GM03348 (cell line): ENCODE measurements at places on chromosomes 6 and 20.

DNA sequence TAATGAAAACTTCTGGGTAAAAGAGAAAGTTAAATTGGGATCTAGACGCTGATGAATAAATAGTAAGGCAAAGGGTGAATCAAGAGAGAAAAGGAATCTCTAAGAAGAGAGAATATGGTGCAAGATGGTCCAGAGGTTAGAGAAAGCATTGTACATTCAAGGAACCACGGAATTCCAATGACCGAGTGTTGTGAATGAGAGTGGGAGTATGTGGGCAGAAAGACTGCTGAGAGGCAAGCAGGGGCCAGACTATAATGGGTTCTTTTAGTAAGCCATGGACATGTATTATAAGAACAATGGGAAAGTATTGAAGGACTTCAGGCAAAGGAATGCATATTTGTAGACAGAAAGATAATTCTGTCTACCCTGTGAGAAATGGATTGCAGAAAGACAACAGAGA lies 45.2 kb downstream of the SPTLC3 start:
- DNase-seq, result no peak

- DNase-seq, result no peak
Observed at GRCh38 chr6:121607721-121608120, 172.3 kb downstream of the GJA1 start.

- no peak for DNase-seq
Observed at GRCh38 chr6:20924911-20925543, 390.8 kb downstream of the CDKAL1 start.

GRCh38 chr6:108432792-108433191 lies 127.9 kb upstream of the FOXO3 start:
- DNase-seq, result no peak

DNA sequence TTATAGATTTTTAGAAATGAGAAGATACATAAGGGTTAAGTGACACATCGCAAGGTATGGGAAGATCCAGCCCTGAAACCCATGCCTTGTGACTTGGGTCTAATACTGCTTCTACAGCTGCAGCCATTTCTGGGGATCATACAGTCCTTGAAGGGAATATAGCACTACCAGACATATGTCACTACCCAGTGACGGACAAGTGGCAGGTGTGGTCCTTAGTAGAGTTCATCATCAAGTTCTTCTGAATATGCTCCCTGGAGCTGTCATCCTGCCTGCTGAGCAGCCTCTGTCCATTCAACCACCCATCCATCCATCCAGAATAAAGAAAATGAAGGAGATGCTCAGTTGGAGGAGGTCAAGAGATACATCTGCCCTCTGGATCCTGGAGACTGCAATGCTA lies 118.6 kb upstream of the ASF1A start:
- no peak for DNase-seq

DNA sequence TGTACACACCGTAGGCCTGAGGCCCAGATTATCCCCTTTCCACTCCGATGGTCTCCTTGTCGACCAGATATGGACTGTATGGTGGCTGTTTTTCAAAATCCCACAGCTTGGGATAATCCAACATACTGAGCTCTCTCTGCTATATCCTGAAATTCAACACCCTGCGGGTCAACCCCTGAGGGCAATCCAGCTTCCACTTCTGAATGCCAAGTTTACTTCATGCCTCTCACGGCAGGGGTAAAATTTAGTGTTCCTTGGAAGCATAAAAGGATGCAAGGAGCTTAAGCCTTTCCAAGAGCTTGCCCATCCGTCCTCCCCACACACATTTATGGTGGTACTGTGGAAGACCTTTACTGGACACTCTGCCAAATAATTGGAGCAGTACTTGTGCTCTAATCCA lies 90.7 kb downstream of the PLG start:
- no peak for DNase-seq

DNA sequence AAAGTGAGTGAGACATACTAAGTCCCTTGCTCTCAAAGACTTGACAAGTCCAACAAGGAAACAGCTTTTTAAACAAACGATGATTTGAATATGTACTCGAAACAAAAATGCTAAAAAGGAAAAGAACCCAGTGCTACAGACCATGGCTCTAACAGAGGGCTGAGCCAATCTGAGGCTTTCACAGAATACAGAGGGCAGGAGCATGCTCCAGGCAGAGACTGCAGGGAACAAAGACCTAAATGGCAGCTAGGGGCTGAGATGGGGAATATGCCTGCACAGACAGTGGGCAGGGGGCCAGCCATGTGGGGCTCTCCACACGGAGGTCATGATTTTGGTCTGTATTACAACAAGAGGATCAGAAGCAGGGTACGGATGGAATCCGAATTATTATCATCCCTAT lies 31.1 kb upstream of the C6orf118 start:
- no peak for DNase-seq

- DNase-seq, result no peak
Observed at GRCh38 chr6:81744131-81744530, 8.3 kb downstream of the TENT5A start.

- no peak for DNase-seq
Observed at GRCh38 chr20:54566031-54566688, 90.8 kb downstream of the DOK5 start.

DNA sequence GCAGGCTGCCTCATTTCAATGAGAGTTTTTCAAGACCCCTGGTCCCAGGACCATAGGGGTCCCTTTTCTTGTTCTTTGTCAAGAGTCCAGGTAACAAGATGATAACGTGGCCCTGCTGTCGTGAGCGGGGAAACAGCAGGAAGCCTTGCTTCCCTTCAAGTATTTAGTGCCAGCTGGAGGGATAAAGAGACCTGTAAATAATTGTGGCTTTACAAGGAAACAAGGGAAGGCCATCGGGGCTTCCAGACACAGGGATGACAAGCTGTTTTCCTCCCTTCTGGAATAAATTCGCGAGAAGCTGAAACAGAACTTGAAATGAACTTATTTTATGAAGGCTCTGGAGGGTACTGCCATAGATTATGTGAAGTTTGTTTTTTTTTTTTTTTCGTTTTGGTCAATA lies 163.2 kb downstream of the SYNDIG1 start:
- DNase-seq, result no peak

DNA sequence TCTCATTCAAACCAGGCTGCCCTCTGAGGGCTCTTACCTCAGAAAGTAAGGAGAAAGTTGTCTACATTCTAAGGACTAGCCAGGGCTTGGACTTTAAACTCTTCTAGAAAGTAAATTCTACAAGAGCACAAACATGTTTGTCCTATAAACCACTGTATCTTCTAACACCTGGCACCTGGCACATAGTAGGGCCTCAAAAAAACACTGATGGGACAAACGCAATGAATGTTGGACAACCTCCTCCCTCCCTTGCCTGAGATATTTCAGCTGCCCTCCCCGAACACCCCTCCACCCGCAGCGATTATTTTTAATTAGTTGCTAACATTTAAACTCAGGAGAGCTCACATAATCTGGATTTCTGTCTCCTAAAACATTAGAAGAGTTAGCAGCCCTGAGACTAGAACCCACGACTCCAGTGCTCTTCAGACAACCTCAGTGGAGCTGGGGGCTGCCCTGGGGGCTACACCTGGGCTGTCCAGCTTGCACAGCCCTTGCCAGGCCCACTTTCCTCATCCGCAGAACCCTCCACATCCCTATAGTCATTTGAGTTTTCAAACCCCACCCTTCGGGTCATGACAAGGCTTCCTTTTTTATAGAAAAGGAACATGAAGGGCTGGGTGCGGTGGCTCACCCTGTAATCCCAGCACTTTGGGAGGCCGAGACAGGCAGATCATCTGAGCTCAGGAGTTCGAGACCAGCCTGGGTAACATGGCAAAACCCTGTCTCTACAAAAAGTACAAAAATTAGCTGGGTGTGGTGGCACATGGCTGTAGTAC lies 4.9 kb downstream of the HCK start:
- DNase-seq, result no peak

- DNase-seq, result no peak
Observed at GRCh38 chr20:51811514-51812128, 9.3 kb upstream of the SALL4 start.

DNA sequence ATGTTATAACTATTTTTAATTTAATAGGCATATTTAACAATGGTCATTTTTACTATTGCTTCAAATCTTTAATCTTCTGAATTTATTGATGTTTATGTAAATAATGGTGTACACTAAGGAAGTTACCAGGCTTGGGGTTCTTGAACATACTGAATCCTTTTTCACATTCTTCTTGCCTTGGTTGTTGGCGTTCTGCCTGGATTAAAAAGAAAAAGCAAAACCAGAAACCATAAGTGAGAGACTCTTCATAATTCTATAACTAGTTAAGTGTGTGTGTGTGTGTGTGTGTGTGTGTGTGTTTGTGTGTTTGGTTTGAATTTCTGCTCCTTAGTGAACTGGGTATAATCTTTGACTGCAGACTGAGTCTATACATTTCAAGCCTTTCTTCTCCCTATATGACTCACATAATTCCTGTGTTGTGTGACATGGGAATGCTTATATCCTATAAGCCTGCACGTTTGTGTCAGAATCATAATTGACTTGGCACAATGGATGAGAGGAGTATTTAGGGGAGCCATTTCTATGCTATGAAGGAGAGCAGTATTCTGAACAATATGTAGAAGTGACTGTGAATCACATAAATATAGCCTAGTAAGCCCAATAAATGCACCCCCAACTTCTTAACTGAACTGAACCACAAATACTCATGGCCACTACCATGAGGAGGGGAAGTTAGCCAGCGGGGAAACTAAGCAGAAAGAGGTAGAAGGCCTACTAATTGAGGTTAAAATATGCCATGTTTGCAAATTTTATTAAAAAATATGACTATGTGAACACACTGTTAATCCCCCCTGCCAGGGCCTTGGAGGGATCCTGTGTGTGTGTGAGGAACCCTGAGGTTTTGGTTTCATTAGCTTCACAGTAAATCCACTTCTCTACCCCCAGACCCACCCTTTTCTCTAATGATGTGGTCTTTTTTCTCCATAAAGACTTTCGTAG lies 425.5 kb downstream of the BCKDHB start:
- DNase-seq, result no peak

DNA sequence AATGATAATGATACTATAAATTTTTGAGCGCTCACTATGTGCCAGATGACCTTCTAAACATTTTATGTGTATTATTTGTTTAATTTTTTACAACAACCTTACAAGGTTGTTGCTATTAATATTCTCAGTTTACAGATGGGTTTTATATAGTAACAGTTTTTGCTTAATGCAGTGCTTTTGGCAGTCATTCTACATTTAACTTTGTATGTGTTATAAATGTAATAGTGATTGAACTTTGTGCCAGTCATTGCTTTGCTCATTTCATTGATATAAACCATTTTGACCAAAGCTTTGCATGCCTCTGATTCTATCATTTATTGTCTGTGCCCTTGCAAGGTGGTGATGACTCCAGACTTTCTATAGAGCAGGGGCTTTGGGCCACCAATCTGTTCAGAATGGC lies 206.3 kb upstream of the LAMP5 start:
- DNase-seq, result no peak

DNA sequence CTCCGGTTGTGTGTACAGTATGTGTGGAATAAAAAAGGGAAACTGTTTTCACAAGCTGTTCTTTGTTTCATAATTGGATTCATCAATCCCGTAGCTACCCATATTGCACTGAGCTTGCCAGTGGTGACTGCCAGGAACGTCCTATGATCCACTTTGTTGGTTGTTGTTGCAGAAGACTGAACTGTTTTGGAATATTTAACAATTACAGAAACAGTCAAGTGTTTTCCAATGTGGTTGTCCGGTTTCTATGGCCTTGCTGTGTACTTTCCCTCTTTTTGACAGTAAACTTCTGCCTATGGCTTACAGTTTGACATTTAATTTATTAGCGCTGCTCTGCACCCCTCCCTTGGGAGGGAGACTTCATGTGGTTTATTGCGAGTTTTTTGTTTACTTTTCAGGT lies 141.2 kb downstream of the DTNBP1 start:
- DNase-seq, result no peak

DNA sequence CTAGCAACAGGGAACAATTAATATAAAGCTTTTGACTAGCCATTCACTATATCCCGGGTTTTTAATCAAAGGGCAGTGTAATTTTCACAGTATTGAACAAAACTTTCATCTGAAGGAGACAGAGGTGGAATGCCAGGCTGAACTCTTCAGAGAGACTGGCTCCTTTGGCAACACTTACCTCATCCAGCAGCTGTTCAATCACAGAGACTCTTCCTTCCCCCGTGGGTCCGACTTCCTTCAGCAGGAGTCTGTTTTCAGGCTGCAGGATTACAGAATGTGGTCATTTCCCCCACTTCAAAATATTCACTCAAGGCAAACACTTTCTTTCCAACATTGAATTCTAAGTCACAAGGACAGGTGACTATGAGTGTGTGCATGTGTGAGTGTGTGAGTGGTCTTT lies 76.6 kb downstream of the DZANK1 start:
- DNase-seq, result no peak

DNA sequence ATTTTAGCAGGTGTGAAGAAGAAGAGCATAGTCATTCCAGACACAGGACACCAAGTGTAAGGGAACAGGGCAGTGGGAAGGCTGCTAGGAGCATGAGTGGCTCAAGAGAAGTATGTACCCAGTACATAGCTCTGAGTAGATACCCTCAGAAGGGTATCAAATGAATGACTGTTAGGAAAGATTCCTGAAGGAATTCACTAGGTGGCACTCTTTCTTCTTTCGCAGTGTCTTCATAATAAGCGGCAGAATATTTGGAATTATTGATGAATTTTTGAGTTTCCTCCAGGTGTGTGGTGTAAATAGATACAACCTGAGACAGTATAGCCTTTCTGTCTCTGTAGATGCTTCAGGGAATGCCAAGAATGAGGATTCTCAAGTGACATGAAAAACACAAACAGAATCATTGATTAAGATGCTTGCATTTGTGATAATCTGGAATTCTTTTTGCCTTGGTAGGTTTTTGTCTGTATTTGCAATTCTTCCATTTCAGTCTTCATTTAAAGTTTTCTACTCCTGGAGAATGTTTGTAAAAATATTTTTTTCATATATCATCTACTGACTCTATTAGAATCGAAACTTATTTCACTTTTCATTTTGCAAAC lies 264.3 kb upstream of the RIMS1 start:
- peak; percentile 50 for DNase-seq

DNA sequence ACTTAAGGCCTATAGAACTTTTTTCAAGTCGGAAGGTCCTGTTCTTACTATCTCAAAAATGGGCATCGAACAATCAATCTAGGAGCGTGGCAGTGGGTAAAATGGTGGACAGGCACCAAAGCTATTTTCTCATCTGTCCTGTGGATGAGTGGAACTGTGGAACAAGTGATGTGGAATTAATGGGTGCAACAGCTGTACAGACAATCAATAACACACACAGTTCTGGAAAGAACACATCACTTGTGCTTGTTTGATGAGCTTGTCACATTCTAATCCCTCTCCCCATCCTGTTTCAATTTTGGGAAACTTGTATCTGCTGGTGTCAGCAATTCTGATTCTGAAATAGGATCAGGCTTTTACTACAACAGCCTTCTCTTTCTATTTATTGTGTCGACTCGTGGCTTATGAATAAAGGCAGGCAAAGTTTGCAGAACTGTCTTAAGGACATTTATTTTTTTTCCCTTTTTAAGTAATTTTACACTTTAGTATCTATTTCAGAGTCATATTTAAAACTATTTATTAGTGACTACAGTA lies 11.5 kb downstream of the RBM24 start:
- no peak for DNase-seq

GRCh38 chr20:4100679-4101078 lies 85.3 kb upstream of the RNF24 start:
- DNase-seq, result no peak
